ENCODE measurements at places on chromosomes 5 and 9.

- no peak for DNase-seq
- no peak overlapping the region for H3K4me3 ChIP-seq
- H3K27ac ChIP-seq = no peak overlapping the region
Measured at GRCh38 chr9:34549407-34549732, 26.6 kb upstream of the ENHO start.

DNA sequence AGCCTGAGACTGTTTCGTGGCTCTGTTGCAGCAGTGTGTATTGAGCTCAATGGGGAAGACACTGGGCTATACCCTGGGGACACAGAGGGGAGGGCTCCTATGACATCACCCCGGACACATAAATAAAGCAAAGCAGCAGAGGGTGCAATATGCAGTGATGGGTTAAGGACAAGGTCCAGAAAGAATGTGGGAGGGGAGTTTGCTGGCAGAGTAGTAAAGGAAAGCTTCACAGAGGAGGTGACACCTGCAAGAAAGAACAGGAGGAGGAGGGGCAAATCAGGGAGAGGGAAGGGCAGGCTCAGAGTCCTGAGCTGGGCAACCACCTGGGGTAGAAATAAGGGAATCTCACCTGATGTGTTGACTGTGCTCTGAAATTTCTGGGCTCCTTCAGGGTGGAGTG lies 35.3 kb upstream of the CDKN2AIPNL start:
- no peaks in the 10 kb centered on the region for H3K27me3 ChIP-seq
- DNase-seq = no peak
- H3K4me3 ChIP-seq = no peak overlapping the region
- H3K4me1 ChIP-seq = peaks cover 2% of the 10 kb centered on the region

- H3K27ac ChIP-seq = no peak overlapping the region
- no peaks in the 10 kb centered on the region for H3K27me3 ChIP-seq
- no peaks in the 10 kb centered on the region for H3K36me3 ChIP-seq
- H3K4me1 ChIP-seq = no peaks in the 10 kb centered on the region
Measured at GRCh38 chr5:116225281-116225922, 140.6 kb downstream of the COMMD10 start.

- H3K36me3 ChIP-seq = no peaks in the 10 kb centered on the region
- peaks cover 8% of the 10 kb centered on the region for H3K4me1 ChIP-seq
- no peak overlapping the region for H3K4me3 ChIP-seq
- H3K27me3 ChIP-seq = no peaks in the 10 kb centered on the region
- no peak for DNase-seq
Measured at GRCh38 chr9:2764353-2764752, 47.0 kb downstream of the KCNV2 start.

DNA sequence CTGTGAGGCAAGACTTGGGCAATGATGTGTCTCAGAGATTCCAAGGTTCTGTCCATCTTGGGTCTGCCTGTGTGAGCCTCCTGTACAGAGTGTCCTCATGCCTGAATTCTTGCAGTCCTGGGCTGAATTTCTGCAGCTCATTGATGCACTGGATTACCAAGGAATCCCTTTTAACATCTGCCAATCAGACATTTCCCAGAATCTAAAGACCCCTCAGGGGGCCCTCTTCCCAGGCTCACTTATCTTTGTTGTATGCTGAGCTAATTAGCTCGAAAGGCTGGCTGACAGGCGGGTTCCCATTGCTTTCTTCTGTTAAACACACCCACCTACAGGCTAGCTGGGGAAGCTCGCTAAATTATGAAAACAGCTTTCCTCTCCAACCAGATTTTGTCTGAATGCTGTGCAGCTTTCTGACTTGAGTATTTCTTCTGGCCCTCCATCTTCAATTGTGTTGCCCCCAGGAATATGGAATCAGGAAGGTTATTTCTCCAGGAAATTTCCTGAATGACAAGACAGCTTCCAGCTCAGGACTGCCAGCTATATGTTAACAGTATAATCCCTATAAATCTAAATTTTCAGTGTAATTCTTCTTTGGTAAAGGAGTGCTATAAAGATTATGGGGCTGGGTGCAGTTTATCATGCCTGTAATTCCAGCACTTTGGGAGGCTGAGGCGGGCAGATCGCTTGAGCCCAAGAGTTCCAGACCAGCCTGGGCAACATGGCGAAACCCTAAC lies at the start of gene LIX1:
TSS of gene LIX1 (minus strand) at position 91 of the 734 bp plus-strand sequence. CDS start at position 56, 35 bp downstream.
- H3K4me1 ChIP-seq = no peaks in the 10 kb centered on the region
- H3K36me3 ChIP-seq = no peaks in the 10 kb centered on the region
- no peaks in the 10 kb centered on the region for H3K27me3 ChIP-seq
- H3K27ac ChIP-seq = no peak within 1 kb of the TSS
- no peak for DNase-seq
- H3K4me3 ChIP-seq = no peak within 1 kb of the TSS

GRCh38 chr5:132629230-132629944 lies 28.6 kb upstream of the IL13 start:
- H3K27ac ChIP-seq = no peak overlapping the region
- H3K4me1 ChIP-seq = no peaks in the 10 kb centered on the region

DNA sequence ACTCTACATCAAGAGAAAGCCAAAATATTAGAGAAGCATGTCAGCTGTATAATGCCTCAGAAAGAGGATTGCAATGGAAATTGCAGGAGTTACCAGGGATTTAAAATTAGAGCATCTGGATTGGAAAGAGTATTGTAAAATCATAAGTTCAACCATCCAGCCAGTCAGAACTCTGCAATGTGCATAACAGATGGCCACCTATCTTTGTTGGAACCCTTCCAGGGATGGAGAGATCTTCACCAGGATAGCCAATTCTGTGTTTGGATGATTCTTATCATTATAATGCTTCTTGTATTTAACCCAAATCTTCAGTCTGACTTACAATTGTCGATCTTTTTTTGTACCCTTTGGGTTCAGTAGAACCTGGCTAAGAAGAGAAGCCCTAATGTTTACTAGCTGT lies 164.4 kb downstream of the TLR4 start:
- no peak for DNase-seq
- H3K27ac ChIP-seq = no peak overlapping the region
- no peaks in the 10 kb centered on the region for H3K36me3 ChIP-seq
- no peak overlapping the region for H3K4me3 ChIP-seq
- no peaks in the 10 kb centered on the region for H3K27me3 ChIP-seq

DNA sequence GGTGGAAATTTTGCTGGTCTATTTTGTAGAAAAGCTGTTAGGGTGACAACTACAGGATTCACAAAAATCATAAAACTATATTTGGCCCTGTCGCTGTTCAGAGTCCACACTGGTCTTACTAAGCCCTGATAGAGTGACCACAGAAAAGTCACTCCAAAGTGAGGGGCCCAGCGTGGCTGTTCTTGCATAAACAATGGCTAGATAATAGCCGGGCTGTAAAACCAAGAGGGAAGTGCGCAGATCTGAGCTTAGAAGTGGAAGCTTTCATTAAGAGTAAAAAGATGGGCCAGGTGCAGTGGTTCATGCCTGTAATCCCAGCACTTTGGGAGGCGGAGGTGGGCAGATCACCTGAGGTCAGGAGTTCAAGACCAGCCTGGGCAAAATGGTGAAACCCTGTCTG lies 15.5 kb upstream of the CTSL start:
- H3K27ac ChIP-seq = no peak overlapping the region
- no peak for DNase-seq
- peaks cover 16% of the 10 kb centered on the region for H3K4me1 ChIP-seq
- H3K27me3 ChIP-seq = no peaks in the 10 kb centered on the region
- H3K36me3 ChIP-seq = no peaks in the 10 kb centered on the region

DNA sequence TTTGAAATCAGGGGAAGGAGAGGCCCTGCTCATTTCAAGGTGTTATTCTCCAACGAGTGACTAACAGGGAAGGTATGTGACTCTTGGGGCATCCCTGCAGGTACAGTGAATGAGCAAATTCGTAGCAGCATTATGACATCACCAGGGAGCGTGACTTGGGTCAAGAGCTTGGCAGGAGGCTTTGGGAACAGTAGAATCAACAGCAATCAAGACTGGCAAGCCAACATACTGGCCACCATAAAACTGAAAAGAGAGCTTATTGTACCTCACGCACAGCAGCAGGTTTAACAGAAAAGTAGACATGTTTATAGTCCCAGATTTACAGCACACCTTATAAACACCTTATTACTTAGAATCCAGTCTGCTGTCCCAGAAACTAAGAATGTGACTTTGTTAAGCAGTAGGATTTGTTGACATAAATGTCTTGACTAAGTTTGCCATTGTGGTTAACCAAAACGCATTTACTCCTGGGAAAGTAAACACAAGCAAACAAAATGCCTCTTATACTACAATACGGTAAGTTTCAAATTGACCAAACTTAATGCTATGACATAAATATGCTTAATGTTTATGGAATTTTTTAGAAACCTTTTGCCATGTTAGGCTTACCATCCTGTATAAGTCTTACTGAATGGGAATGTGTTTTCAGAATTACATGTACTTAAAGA lies 297.8 kb downstream of the NPR3 start:
- H3K4me1 ChIP-seq = no peaks in the 10 kb centered on the region
- H3K27ac ChIP-seq = no peak overlapping the region
- no peaks in the 10 kb centered on the region for H3K36me3 ChIP-seq
- H3K27me3 ChIP-seq = no peaks in the 10 kb centered on the region
- H3K4me3 ChIP-seq = no peak overlapping the region

DNA sequence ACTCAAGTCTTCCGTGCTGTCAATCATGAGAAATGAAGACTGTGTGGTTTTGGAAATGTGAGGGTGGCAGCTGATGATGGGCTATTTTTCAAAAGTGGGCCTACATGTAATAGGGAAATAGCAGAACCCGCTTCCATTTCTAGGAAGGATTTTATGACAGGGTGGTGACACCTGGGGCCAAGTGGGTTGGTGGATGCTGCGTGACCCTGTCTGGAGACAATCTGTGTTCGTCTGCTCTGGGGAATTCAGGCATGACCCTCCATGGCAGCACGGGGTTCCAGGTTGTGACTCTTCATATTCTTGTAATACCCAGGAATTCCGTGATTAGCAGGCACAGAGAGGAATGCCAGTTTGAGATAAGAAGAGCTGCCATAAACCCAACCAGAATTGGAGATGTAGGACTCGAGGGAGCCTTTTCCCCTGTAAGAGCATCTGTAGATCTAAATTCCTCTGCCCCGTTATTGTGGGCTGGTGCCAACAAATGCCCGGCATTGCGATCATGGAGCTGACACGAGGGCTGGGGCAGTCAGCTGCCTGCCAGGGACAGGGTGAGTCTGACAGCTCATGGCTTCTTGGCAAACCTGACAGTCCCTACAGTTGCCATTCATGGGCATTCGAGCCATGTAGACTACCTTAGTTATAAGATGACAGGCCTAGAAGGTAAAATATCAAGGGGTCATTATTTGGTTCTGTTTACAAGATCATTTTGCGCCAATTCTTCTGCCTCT lies 279.7 kb downstream of the GADD45G start:
- H3K4me1 ChIP-seq = no peaks in the 10 kb centered on the region
- H3K27ac ChIP-seq = no peak overlapping the region
- peak; percentile 16 for DNase-seq

DNA sequence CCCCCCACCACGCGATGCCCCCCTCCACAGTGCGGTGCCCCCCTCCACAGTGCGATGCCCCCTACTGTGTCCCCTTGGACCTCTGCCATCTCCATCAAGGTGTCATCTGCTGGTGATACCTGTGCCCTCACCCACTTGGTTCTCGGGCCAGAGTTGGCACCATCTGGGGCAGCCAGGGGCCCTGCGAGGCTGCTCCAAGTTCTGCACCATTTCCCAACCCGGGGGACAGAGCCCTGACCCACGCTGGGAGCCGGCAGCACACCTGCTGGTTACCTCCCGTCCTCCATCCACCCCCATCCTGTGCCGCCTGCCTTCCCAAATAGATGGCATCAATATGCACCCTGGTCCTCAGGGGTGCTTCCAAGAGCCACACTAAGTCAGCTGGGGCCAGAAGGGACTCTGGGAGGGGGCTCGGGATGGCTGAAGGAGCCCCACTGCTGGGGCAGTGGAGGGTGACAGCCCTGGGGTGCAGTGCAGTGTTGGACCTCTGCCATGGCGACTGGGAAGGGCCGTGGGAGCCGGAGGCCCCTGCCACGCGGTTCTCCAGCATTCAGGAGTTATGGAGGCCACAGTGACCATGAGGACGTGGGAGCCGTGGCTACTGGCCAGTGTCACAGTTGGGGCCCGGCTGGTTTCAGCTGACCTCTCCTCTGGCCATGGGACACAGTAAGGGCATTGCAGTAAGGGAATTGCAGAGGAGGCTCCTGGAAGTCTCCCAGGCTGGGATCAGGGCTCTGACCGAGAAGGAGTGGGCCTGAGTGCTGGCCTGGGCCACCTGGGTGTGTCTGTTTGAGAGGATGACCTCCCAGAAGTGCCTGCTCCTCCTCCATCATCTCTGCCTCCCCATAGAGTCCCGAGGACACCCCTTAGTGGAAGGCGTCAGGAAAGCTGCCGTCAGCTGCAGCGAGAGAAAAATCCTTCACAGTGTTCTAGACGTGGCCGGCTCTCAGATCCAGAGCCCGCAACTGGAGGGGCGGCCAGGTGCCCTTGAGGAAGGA lies 44.2 kb upstream of the NOTCH1 start:
- DNase-seq = no peak
- H3K4me3 ChIP-seq = no peak overlapping the region
- H3K36me3 ChIP-seq = no peaks in the 10 kb centered on the region
- H3K4me1 ChIP-seq = peaks cover 19% of the 10 kb centered on the region

DNA sequence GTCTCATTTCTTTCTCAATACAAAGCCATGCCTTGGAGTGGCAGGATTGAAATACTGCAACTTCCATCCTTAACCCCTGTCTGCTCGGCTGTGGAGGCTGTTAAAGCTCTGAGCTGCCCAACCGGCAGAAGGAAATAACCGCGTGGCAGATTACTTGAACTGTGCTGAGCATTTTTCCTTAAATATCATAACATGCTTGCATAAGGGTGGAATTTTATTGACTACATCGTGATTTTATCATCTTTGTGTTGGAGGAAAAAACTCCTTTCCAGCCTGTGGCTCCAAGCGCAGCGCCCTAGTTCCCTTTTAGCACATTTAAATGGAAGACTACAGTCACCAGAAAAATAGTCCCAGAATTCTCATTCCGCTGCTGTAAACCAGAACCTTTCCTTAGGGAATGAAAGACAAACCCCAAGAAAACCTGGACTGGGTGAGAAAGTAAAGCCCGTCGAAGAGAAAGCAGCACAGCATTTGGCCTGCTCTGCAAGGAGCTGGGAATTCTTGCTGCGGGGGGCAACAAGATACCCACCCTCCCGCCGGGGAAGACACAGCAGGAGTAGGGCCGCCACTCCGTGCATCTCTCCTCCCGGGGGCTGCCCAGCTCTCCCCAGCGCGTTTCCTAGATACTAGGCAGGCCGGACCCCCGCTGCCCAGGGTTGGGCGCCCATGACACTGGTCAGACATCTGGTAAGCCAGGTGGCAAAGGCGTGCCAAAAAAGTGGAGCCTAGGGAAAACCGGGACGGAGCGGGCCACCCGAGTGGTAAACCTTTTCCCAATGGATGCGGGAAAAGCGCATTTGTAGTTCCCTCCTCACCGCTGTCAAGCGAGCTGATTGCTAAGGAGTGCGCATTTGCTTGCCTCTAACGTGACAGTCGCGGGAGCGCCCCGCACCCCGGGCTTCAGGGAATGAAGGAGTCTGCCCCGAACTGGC lies 1.3 kb downstream of the SHC3 start:
- no peak for DNase-seq
- H3K27ac ChIP-seq = no peak overlapping the region
- H3K27me3 ChIP-seq = no peaks in the 10 kb centered on the region
- H3K36me3 ChIP-seq = no peaks in the 10 kb centered on the region

GRCh38 chr9:84027201-84027600 lies 46.6 kb downstream of the RMI1 start:
- no peaks in the 10 kb centered on the region for H3K4me1 ChIP-seq
- no peak for DNase-seq
- no peak overlapping the region for H3K27ac ChIP-seq
- H3K36me3 ChIP-seq = no peaks in the 10 kb centered on the region

GRCh38 chr9:106634183-106634582 lies 228.8 kb upstream of the ZNF462 start:
- no peak for DNase-seq
- H3K36me3 ChIP-seq = no peaks in the 10 kb centered on the region
- H3K27ac ChIP-seq = no peak overlapping the region
- no peaks in the 10 kb centered on the region for H3K27me3 ChIP-seq
- no peak overlapping the region for H3K4me3 ChIP-seq
